PC-9 (cell line): ENCODE measurements at places on chromosomes 4 and X. TPM values are rescaled to one million over a fixed set of nuclear protein-coding genes. Genes with fewer than 3 reads are reported as not detected.

DNA sequence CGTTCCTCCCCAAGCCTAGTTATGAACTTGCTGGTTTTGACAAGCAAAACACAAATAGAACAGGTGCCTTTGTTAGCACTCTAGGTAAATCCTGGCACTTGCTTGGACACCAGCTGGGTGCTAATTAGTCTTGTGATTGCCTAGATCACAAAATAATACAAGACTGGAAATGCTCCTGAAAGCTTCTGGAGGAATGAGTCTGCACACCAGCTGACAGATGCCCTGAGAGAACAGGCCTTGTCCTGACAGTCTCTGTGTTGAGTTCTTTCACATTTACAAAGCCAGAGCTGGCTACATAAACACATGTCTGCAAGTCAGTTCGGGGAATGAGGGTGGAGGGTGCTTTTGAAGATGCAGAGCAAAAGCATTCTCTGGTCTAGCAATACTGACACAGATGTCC lies 93.8 kb downstream of the ELOVL6 start:
- DNase-seq: no peak

- DNase-seq: no peak
Measured at GRCh38 chr4:158428242-158428641, 93.4 kb upstream of the RXFP1 start.

DNA sequence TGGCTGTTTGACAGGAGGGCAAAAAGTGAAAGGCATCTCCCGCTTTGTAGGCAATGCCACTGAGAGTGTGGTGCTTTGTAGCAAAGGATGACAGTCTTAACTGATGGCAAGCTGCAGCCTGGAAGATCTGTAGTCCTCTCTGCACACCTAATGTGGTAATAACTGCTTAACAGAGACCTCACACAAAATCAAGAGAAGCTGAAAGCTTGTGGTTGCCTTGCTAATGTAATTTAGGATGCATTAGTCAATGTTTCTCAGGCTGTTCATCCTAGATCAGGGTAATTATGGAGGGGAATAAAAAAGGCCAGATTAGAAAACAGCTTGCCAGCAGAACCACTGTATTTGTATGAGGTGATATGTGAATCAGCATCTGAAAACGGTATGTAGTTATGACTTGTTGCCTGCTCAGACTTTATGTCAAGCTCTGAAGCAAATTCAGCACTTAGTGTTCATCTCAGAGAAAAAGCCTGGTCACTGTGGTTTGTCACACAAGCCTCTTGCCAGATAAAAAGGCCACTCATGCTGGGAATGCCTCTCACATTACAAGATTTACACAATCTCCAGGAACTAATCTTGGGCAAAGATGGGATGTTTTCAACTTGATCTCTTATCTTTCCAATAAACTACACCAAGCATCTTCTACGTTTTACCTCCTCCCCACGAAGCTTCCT lies 130.8 kb downstream of the ENOX2 start:
- peak; percentile 90 for DNase-seq

DNA sequence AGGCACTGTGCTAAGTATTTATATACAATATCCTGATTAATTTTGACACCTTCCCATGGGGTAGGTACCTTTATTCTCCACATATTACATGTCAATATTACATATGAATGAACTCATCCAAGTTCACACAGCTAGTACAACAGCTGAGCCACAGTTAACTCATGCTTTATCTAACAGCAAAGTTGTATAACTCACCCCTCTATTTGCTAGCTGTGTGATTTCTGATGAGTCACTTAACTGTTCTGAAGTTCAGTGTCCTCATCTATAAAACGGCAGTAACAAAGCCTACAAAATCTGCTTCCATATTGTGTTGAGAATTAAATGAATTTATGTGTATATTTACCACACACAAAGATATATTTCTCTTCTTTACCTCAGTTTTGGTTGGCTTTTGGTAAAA lies 48.2 kb upstream of the KDR start:
- DNase-seq: peak; percentile 43

DNA sequence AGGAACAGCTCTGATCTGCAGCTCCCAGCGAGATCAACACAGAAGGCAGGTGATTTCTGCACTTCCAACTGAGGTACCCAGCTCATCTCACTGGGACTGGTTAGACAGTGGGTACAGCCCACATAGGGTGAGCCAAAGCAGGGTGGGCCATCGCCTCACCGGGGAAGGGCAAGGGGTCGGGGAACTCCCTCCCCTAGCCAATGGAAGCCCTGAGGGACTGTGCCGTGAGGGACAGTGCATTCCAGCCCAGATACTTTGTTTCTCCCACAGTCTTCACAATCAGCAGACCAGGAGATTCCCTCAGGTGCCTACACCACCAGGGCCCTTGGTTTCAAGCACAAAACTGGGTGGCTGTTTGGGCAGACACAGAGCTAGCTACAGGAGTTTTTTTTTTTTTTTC lies 555.9 kb downstream of the BCOR start:
- no peak for DNase-seq

Gene RAB41
- total RNA-seq: not detected in 2 replicates

Gene NDNF
- not detected in 2 replicates for total RNA-seq

Gene ADH1C
- total RNA-seq: 0.50 and 0.63 TPM in 2 replicates

DNA sequence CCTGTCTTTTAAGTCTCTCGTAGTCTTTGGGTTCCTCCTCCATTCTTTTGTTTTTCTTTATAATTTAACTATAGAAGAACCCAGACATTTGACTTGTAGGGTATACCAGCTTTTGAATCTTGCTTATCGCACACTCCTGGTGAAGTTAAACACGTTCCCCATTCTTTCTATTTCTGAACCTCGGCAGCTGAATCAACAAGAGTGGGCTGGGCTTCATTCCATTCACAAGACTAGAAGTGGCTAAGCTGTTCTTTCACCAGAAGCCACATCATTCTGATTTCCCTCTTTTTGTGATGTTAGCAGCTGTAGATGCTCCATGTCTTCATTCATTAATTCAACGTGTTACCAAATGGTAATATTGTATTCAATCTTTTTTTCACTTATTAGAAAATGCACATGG lies 167.9 kb downstream of the CORIN start:
- no peak for DNase-seq

DNA sequence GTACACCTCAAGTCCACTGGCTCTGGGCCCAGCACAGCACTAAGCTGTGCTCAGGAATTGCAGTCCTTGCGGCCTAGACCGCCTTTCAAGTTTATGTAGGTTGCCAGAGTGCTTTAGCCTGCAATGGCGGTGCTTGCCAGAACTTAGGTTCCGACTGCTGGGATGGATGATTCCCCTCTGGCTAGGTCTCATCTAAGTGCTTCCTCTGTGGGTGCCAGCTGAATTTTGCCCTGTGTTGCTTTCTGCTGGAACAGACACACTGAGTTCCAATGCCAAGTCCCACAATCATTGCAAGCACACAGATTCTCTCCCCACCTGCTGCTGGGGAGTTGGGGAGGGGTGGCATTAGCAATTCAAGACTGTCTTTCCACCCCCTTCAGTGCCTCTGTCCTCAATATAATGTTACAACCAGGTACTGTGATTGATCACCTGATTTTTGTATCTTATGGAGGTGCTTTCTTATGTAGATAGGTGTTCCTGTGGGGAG lies 129.5 kb downstream of the GRID2 start:
- DNase-seq: no peak

Gene SAGE1
- not detected in 2 replicates for total RNA-seq

Gene EDA2R
- not detected in 2 replicates for total RNA-seq

Gene MAGEB17
- total RNA-seq: not detected in 2 replicates

DNA sequence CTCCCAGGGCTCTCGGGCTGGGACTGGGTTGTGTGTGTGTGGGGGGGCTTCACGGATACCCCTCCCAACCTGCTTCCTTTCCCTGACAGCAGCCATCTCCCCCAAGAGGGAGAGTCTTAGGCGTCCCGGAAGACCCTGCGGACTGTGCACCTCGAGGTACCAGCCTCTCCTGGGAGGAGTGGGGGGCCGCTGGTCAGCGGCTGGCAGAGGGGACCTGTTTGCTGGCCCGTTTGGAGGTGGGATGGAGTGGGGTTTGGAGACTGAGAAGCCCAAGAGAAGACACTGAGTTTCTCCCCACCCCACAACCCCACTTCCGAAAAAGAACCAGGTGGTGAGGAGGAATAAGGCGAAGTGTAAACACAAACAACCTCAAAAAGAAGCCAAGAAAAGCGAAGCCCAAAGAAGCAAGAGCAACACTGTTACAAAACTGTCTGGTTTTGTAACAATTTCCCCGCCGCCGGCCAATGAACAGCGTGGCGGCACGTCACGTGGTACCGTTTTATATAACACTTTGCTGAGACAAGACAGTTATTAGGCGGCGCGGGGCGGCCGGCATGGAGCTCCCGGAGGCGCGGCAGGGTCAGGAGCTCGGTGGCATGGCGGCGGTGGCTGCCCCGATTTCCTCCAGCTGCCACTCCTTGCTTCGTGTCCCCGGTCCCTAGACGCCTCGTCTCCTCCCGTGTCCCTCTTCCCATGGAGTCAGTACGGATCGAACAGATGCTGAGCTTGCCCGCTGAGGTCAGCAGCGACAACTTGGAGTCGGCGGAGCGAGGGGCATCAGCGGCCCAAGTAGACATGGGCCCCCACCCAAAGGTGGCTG lies at the start of gene LONRF3:
LONRF3 (plus strand) TSS at position 531 of the 820 bp plus-strand sequence; CDS start at position 694, 163 bp downstream.
- DNase-seq: peak; percentile 61

- no peak for DNase-seq
Measured at GRCh38 chr4:27412613-27413012, 552.0 kb downstream of the STIM2 start.

- DNase-seq: no peak
Measured at GRCh38 chrX:13226214-13226613, 93.6 kb downstream of the ATXN3L start.

Gene REELD1
- not detected in 2 replicates for total RNA-seq

Gene TMEM31
- total RNA-seq: not detected in 2 replicates

Gene AMER1
- total RNA-seq: 5.8 and 6.5 TPM in 2 replicates

GRCh38 chr4:1369479-1370079 lies 22.6 kb downstream of the UVSSA start:
- no peak for DNase-seq

DNA sequence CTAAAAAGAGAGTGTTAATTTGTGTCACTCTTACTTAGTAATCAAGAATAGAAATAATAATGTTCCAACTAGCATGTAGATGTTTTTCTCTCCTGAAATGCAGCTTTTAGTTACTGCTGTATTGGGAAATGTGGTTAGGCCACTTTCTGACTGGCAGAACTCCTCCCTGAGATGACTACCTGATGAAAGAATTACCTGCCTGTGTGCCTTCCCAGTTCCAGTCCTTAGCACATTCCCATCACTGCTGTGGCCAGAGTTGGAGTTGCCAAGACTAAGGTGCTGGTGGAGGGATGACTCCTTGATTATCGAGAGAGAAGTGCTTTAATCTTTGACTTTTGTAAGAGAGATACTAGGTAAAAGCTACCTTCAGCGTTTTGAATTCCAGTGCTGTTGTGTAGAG lies 9.5 kb downstream of the GAB1 start:
- peak; percentile 78 for DNase-seq

Gene C4orf33
- total RNA-seq: 12.4 and 17.4 TPM in 2 replicates

GRCh38 chr4:179755322-179755721 lies 2313.1 kb upstream of the AGA start:
- DNase-seq: no peak

- DNase-seq: no peak
Measured at GRCh38 chr4:110667670-110668069, 44.8 kb upstream of the PITX2 start.

DNA sequence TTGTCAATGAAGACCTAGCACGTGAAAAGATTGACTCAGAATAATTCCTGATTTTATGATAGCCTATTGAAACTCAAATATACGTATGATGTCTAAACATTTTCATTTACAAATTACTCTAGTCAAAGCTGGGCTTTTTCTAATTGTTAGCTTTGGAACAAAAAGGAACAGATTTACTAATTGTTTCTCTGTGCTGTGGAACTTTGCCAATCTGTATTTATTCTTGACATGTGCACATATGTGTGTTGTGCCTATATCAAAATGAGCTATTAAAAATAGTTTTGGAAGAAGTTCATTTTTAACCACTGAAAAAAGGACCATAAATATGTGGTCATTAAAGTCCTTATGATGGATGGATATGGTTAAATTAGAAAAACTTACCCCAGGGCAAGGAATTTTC lies 85.4 kb upstream of the PACRGL start:
- DNase-seq: no peak

Gene RPL34
- 672 and 676 TPM in 2 replicates for total RNA-seq

- DNase-seq: no peak
Measured at GRCh38 chr4:106194801-106195200, 121.2 kb downstream of the TBCK start.

GRCh38 chrX:70452143-70452733 lies 7.6 kb downstream of the DLG3 start:
- peak; percentile 83 for DNase-seq

DNA sequence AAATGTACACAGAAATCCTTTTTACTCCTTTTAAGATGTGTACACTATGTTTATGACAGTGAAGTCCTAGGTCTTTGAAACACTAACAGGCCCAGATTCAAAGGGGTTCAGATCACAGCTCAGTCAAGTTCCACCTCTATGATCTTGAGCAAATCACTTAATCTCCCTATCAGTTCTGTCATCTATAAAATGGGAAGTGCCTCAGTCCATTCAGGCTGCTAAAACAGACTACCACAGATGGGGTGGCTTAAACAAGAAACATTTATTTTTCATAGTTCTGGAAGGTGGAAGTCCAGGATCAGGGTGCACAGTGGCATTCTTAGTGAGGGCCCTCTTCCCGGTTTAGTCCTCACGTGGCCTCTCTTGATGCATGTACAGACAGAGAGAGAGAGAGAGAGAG lies 117.1 kb downstream of the CORIN start:
- no peak for DNase-seq

GRCh38 chr4:6608758-6609414 lies 31.6 kb upstream of the MRFAP1 start:
- no peak for DNase-seq

Gene GABRG1
- total RNA-seq: not detected in 2 replicates

DNA sequence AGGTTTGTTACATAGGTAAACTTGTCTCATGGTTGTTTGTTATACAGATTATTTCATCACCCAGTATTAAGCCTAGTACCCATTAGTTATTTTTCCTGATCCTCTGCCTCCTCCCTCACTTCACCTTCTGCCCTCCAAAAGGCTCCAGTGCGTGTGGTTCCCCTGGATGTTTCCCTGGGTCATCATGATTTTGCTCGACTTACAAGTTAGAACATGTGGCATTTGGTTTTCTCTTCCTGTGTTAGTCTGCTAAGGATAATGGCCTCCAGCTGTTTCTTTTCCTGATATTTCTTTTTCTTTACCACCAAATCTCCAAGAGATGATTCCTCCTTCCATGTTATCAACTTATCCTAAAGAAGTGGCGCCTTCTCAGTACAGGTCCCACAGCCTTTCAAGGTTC lies 543.1 kb upstream of the ADGRL3 start:
- DNase-seq: no peak

GRCh38 chr4:78345237-78345636 lies 206.3 kb upstream of the ANXA3 start:
- DNase-seq: no peak

GRCh38 chrX:136584545-136584944 lies 52.5 kb downstream of the VGLL1 start:
- DNase-seq: no peak

- DNase-seq: no peak
Measured at GRCh38 chr4:78953769-78954666, 14.8 kb upstream of the PAQR3 start.

- DNase-seq: no peak
Measured at GRCh38 chr4:4474476-4474875, 67.4 kb downstream of the STX18 start.

Gene CXCL11
- total RNA-seq: not detected in 2 replicates

Gene FGFBP2
- total RNA-seq: not detected in 2 replicates

- no peak for DNase-seq
Measured at GRCh38 chrX:38515291-38515690, 46.1 kb upstream of the TSPAN7 start.
